Right atrium auricular region (tissue), 2 donors: ENCODE measurements at places on chromosomes 3 and 15. TPM values are rescaled to one million over a fixed set of nuclear protein-coding genes. Genes with fewer than 3 reads are reported as not detected.

DNA sequence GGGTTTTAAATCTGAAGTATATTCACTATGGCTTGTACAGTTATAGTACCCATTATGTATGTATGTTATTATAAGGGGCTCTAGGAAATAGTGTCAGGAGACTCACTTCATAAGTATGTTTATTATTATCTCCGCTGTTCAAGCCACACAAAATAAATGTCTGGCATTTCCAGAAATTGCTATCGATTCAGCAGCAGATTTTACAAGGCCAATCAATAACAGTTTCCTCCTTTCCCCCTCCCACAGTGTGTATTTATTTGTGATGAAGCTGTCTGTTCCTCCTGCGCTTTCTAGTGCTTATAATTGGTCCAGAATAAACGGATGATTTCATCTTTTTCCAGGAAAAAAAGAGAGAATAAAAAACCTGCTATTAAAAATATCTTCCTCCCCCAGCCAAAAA is 134.2 kb upstream of the LPP start:
- no peak for DNase-seq

DNA sequence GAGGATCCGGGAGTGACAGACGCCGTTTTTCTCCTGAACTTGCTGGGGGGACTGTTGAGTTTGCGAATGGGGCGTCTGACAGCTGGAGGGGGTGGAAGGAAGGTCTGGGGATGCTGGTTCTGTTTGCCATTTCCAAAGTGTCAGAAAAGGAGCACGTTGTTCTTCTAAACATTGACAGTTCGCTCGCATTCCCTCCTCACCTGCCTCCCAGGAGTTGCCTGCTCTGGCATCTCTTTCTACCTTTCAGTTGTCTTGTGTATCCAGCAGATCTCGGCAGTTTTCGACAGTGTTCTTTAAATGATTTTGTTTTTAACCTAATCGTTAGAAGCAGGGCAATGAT is 829 bp downstream of the SELENOT start:
- DNase-seq = no peak

- no peak for DNase-seq
Observed at GRCh38 chr3:178255315-178255714, 280.9 kb upstream of the KCNMB2 start.

GRCh38 chr3:146968204-146968651 is 363.1 kb upstream of the PLSCR5 start:
- DNase-seq = no peak

DNA sequence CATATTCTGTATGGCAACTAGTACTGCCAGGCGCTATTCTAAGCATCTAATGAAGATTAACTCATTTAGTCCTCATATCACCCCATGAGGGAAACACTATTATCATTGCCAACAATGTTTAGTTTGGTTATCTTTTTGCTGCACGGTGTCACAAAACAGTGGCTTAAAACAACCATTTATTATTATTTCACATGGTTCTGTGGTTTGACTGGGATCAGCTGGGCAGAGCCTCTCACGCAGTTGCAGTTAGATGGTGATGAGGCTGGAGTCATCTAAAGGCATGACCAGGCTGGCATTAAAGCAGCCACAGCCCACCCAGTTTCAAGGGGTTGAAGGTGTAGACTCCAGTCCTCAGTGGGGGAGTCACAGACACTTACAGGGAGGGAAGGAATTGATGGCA is 32.8 kb upstream of the RASA2 start:
- no peak for DNase-seq

Gene STRIT1
- not detected for total RNA-seq

Gene CD80
- 0.67 TPM for total RNA-seq

Gene FAM43A
- total RNA-seq = 12.5 TPM

Gene ZNF80
- not detected for total RNA-seq
